NCI-H1694 (cell line): ENCODE measurements at places on chromosomes 6 and 20.

GRCh38 chr6:148827416-148828045 lies 80.7 kb downstream of the UST start:
- DNase-seq: no peak

GRCh38 chr6:53725791-53726575 lies 60.4 kb upstream of the KLHL31 start:
- DNase-seq: peak; percentile 50

GRCh38 chr20:34022151-34022838 lies 28.6 kb downstream of the RALY start:
- peak; percentile 3 for DNase-seq

- no peak for DNase-seq
These were observed 8.9 kb upstream of the ERVFRD-1 start for GRCh38 chr6:11120271-11121005.

GRCh38 chr6:128098000-128098581 lies 197.2 kb upstream of the THEMIS start:
- no peak for DNase-seq

GRCh38 chr20:35776513-35777101 lies 4.8 kb downstream of the PHF20 start:
- DNase-seq: no peak

DNA sequence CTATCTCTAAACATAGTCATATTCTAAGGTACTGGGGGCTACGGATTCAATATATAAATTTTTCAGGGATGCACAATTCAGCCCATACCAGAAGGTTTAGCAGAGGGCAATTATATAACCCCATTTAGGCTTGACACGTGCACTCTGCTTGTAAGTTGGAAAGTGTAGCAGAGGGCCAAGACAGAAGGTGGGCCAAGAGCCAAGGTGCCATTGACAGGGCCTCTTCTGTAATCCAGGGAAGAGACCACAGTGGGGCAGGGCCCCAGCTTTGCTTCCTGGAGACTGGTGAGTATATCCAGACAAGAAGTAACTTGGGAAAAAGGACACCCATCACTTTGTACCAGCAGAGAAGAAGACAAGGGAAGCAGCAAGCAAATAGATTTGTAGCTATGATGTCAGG lies 672.4 kb upstream of the MARCKS start:
- DNase-seq: no peak

GRCh38 chr6:129451187-129451586 lies 258.8 kb downstream of the ARHGAP18 start:
- DNase-seq: no peak

DNA sequence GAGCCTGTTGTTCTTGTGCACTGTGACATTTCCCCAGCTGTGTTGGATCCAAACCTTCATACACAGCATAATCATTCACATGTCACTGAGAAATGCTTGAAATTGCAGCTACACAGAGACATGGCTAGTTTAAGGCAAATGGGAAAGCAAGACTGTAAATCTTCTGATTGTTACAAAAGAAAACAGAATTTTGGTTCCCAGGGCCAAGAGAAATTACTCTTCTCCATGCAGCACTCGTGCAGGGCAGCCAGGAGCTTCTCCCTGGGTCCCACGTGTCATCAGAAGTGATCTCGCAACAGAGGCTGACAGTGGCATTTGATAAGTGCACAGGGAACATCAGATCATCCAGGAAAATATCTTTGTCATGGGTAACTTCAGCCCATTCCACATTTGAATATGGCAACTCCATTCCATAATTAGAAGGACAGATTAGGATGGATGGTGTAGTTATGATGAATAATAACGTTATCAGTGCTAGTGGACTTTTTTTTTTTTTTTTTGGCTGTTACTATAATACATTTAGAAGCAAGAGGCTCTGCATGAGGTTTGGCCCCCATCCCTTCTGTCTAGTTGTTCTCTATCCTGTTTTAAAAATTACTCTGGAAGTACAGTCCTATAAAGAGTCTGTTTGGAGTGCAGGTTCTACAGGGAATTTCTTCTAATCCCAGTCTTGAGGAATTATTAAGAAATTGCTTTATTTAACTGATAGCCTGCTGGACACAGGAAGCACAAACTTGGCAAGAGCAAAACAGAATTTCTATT lies 571.0 kb upstream of the NOX3 start:
- no peak for DNase-seq

DNA sequence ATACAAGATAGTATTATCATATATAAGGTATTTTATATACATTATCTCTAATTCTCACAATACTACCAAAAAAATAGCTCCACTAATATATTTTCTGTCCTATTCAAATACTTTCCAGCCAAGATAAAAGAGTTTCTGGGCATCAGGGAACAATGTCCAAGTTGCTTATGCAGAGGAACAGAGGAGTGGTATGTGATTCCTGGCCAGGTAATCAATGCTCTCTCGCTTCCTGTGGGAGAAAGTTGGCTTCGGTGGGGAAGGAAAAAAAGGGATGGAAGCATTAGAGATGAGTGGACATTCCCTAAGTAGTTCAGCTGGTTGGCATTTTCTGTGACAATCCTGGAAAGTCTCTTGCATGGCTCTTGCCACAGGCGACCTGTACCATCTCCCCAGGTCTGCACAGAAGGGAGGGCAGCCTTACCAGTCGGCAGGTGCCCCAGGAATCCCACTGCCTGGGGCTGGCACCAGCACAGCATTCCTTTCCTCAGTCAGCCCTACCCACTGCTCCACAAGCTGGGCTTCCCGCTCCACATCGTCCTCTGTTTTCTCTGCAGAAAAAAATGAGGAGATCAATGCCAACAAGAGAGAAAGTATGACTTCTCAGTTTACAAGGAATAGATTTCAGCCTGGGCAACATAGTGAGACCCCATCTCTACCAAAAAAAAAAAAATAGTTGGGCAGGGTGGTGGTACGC lies 78.5 kb upstream of the NUP153 start:
- no peak for DNase-seq

GRCh38 chr20:11891077-11891775 lies 26.5 kb upstream of the BTBD3 start:
- DNase-seq: no peak

DNA sequence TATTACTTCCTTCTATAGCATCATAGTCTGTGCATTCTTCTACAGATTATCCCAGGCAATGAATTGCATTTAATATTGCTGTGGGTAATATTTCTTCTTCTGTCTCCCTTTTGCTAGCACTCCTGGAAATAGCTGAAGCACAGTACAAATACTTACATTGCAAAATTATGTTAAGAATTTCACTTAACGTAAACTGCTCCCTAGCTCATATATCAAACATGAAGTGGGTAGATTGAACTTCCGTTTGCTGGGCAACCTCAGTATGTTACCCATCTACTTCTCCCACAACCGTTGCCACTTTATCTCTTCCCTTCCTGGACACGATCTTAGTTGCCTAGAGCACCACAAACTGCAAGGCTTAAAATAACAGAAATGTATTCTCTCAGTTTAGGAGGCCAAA lies 963.3 kb downstream of the KIF16B start:
- DNase-seq: no peak

GRCh38 chr6:137106183-137106582 lies 61.4 kb upstream of the IL20RA start:
- no peak for DNase-seq

- no peak for DNase-seq
These were observed 101.0 kb upstream of the HDGFL1 start for GRCh38 chr6:22468256-22468965.

DNA sequence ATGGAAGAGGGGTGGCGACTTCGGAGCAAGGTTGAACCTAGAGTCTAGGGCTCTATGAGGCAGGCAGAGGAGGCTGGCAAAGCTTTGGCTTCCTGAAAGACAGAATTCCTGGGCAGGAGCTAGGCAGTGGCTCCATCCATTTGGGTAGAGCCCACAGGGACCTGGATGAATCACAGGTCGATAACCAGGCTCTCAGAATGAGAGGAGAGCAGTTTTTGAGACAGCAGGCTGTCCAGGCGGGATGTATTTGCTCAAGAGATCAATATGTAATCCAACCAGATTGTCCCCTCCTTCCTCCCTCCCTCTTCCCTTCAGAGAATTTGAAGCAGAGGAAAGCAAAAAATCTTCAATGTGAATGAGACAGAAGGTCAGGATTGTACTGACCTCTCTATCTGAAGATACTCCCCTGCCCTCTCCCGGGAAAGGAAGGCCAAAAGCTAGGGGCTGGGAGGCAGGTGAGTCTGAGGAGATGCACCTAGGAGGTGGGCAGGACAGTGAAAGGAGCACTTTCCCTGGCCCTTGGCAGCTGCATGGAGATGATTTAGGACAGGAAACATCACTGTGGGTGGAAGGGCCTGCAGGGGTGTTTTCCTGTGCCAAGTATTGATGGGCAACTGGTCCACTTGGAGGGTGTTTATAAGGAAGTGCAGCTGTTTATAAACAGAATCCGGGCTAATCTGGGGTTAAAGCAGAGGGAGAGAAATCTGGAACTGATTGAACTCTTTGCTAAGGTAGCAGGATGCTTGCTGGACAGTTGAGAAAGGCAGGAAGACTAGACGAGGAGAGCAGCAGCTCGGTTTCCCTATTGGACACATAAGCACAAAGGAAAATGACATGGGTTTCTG lies 212.4 kb upstream of the LRFN2 start:
- no peak for DNase-seq

DNA sequence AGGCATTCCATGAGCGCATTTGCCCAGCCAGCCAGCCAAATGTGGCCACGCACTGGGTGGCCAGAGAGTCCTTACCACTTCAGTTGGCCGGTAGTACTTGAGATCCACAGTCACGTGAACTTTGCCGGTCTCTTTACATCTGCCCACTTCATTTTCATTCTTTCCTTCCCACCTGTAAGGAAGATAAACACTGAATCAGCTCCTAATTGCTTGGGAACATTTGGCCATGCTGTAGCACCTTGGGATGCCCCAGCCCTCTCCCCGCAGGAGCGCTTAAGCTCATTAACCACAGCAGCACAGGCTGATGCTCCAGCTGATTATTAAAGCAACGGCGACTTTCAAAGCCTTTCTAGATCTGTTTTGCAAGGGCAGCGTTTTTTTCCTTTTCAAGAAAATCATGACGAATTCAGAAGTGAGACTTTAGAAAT lies 116.6 kb downstream of the FOXC1 start:
- no peak for DNase-seq

DNA sequence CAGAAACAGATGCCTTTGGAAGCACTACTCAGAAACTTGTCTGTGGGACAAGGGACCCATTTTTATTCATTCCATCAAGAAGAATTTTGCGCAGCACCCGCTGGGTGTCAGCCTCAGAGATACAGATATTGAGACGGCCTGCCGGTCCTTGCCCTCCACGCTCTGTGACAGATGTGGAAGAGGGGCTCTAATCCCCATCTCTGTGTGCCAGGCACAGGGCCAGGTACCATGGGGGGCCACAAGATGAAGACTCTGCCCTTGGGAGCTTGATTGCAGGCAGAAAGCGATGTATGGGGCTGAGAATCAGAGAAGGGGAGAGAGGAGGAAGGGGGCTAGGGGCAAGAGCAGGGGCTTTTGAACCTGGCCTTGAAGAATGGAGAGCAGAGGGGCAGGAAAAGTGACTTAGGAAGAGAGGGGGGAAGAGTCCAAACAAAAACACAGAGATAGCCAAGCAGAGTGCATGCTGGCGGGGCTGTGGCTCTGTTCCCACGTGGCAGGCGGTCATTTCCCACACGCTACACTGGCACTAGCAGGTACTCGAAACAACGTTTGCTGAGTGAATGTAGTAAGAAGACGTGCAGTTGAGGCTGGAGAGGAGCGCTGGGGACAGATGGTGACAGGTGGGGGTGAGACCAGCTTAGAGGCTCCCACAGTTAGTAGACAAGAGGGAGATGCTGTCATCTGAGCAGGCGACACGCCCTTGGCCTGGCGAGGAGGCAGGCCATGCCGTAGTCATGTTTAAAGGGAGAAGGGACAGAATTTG lies 170.3 kb upstream of the SNX9 start:
- DNase-seq: no peak

DNA sequence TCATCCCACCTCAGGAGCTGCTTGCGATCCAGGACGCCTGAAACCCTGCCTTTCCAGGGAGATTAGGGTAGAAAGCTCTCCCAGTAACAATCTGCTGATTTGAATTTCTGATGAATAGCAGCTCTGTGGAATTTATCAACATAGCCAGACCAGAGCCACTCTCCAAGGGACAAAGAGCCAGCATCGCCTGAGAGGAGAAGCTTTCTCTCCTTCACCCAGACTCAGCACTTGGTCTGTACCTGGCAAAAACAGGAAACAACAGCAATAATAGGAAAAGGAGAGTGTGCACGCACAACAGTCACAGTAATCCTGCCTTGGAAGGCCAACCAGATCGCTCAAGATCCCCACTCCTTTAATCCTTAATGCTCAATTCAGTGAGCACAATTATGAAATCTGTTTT lies 22.3 kb upstream of the ROS1 start:
- no peak for DNase-seq

- DNase-seq: no peak
These were observed 65.6 kb downstream of the STMND1 start for GRCh38 chr6:17167327-17167979.
